Chondrocyte (in vitro differentiated cells): ENCODE measurements at places on chromosomes 16 and 17. TPM values are rescaled to one million over a fixed set of nuclear protein-coding genes. Genes with fewer than 3 reads are reported as not detected.
A peak's percentile ranks its signal among the peaks of the same experiment; 100 is the strongest.

Gene SLC13A2
- total RNA-seq = not detected in 3 replicates

Gene GPR142
- total RNA-seq = not detected in 3 replicates

Gene CES1
- total RNA-seq = not detected in 3 replicates

GRCh38 chr17:76556765-76557367 lies 17.0 kb downstream of the PRCD start:
- peaks cover 44% of the 10 kb centered on the region for H3K4me1 ChIP-seq
- H3K27me3 ChIP-seq = no peaks in the 10 kb centered on the region
- H3K36me3 ChIP-seq = peaks cover 7% of the 10 kb centered on the region
- no peak for DNase-seq
- peak overlapping the region; percentile 99 for H3K4me3 ChIP-seq
- H3K27ac ChIP-seq = peak overlapping the region; percentile 100

DNA sequence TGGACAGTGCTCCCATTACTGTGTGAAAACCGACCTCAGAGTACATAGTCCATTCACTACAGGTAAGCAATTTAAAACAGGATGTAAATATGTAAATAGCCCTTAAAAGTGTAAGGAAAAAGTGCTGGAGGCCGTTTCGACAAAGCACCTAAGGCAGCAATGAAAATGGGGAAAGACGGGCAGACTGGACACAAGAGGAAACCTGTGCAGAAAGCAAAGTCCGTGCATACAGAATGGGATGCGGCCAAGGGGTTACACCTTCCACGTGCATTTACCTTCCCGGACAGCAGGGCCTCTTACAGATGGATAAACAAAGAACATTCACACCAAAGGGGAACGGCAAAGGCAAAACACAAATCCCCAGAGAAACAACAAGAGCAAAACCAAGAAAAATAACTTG lies 32.0 kb downstream of the LMF1 start:
- no peak overlapping the region for H3K4me3 ChIP-seq
- H3K27ac ChIP-seq = no peak overlapping the region
- H3K27me3 ChIP-seq = no peaks in the 10 kb centered on the region
- no peaks in the 10 kb centered on the region for H3K4me1 ChIP-seq
- peaks cover 39% of the 10 kb centered on the region for H3K36me3 ChIP-seq
- no peak for DNase-seq

- H3K27me3 ChIP-seq = peaks cover 39% of the 10 kb centered on the region
- DNase-seq = no peak
- no peak overlapping the region for H3K27ac ChIP-seq
Observed at GRCh38 chr16:85970738-85971137, 71.8 kb downstream of the IRF8 start.

Gene SLFN12L
- total RNA-seq = not detected in 3 replicates

Gene TNRC6A
- 42.8 to 57.6 TPM (median 52.1 TPM) in 3 replicates for total RNA-seq

DNA sequence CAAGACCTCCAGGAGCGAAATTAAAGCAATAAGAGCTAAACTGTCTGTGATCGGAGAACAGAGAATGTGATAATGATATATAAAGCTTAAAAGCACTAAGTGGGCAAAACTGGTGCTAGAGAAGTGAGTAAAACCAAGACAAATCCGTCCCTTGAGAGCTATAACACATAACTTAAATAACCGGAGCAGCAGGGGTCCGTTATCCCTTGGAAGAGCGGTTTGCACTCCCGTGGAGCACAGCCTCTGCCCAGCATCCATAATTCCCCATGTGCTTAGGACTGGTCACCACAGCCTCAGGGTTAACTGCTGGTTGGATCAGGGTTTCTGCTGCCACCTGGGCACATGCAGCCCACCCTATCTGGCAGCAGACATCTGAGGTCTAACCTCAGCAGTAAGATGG lies 489.0 kb downstream of the NPIPA7 start:
- H3K4me3 ChIP-seq = no peak overlapping the region
- H3K27me3 ChIP-seq = peaks cover 17% of the 10 kb centered on the region
- peaks cover 17% of the 10 kb centered on the region for H3K4me1 ChIP-seq
- DNase-seq = no peak
- H3K27ac ChIP-seq = no peak overlapping the region
- no peaks in the 10 kb centered on the region for H3K36me3 ChIP-seq

DNA sequence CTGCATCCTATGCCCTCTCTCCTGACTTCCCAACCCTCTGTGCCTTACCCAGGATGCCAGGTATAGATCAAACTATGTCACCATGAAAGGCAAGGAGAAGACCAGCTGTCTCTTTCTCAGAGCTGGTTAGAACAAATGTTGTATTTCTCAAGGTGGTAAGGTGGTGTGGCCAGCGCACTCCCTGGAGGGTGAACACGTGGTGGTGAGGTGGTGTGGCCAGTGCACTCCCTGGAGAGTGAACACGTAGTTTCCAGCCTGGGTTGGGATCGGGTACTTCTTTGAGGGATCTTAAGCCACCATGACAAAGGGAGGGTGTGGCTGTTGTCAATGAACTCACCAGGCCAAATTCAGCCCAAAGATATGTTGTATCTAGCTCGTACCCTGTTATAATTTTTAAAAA lies 26.8 kb downstream of the KATNIP start:
- no peak overlapping the region for H3K27ac ChIP-seq
- no peak overlapping the region for H3K4me3 ChIP-seq
- H3K27me3 ChIP-seq = no peaks in the 10 kb centered on the region
- H3K4me1 ChIP-seq = peaks cover 24% of the 10 kb centered on the region
- peaks cover 4% of the 10 kb centered on the region for H3K36me3 ChIP-seq

GRCh38 chr16:68800257-68800875 lies 43.0 kb upstream of the TANGO6 start:
- no peaks in the 10 kb centered on the region for H3K36me3 ChIP-seq
- H3K4me1 ChIP-seq = peaks cover 23% of the 10 kb centered on the region
- peak overlapping the region; percentile 54 for H3K27ac ChIP-seq
- DNase-seq = no peak
- no peak overlapping the region for H3K4me3 ChIP-seq
- no peaks in the 10 kb centered on the region for H3K27me3 ChIP-seq

DNA sequence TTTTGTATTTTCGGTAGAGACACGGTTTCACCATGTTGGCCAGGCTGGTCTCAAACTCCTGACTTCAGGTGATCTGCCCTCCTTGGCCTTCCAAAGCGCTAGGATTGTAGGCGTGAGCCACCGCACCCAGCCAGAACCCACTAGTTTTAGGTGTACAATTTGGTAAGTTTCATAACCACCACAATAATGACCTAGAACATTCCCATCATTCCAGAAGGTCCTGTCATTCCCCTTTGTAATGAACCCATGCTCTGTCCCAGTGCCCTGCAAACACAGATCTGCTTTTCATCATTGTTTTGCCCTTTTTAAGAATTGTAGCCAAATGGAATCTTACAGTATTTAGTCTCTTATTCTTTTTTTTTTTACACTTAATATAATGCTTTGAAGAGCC lies 35.6 kb upstream of the IRF8 start:
- peak; percentile 19 for DNase-seq
- H3K27me3 ChIP-seq = peaks cover 32% of the 10 kb centered on the region
- no peaks in the 10 kb centered on the region for H3K36me3 ChIP-seq
- H3K27ac ChIP-seq = no peak overlapping the region
- no peaks in the 10 kb centered on the region for H3K4me1 ChIP-seq
- no peak overlapping the region for H3K4me3 ChIP-seq
